NCI-H2171 (cell line): ENCODE measurements at places on chromosomes 1 and 21.

- no peak for DNase-seq
Measured at GRCh38 chr1:41488040-41488951, 3.8 kb upstream of the EDN2 start.

DNA sequence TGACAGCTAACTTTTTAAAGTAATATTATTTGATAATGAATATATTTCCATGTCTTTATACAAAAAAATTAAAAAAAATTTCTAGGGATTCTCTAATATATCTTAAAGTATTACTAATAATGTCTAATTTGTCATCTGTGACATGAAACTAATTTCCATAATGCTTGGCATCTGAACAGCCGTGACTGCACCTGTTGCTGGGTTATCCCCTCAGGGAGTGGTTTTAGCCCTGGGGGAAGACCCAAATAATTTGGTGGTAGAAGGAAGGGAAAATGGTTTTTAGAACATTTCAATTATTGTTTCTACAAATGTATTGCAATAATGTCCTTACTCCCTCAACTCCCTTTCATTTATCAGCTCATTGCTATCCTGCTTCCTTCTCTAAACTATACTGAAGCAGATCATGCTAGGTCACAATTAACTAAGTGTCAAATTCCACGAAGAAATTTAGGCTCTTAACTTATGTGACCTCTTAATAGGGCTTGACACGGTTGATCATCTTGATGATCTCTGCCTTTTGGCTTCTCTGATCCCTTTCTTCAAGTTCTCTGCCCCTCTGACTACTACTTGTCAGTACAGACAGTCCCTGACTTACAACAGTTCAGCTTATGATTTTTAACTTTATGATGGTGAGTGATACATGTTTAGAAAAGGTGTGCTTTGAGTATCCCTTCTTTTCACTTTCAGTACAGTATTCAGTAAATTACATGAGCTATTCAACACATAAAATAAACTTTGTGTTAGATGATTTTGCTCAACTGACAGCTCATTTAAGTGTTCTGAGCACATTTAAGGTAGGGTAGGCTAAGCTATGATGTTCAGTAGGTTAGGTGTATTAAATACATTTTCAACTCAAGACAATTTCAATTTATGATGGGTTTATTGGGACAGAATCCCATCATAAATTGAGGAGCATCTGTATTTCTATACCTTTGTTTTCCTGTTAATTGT lies 26.4 kb upstream of the DPH5 start:
- DNase-seq: no peak

- no peak for DNase-seq
Measured at GRCh38 chr1:153583976-153584375, 18.3 kb upstream of the S100A2 start.

DNA sequence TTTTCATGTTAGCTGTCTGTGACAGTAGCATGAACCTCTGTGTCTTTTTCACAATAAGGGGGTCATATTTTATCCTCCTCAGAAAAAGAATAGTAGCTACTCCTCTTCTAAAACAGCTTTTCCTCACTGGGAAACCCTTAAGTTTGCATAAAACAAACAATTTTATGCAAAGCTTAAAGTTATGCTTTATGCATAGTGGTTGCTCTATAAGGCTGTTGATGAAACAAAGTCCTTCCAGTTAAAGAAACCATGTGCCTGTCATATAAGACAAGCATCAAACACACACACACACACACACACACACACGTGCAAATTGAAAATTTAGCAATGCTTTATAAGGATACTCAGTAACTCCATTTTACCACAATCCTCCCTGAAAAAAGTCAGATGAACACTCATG lies 107.0 kb downstream of the CHD1L start:
- no peak for DNase-seq

DNA sequence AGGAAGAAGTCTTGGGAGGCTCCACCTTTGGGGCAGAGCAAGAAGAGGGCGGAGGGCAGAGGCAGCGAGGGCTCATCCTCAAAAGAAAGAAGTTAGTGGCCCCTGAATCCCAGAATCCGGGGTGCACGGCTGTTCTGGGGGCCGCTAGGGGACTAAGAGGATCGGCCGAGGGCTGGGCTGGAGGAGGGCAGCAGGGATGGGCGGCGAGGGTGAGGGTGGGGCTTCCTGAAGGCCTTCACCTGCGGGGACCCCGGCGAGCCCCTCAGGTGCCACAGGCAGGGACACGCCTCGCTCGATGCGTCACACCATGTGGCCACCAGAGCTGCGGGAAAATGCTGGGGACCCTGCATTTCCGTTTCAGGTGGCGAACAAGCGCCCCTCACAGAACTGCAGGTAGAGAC lies 23.9 kb downstream of the COL6A1 start:
- no peak for DNase-seq

GRCh38 chr1:232422898-232423297 lies 207.0 kb downstream of the SIPA1L2 start:
- DNase-seq: no peak

- no peak for DNase-seq
Measured at GRCh38 chr1:219090607-219091006, 83.1 kb upstream of the LYPLAL1 start.
